ENCODE measurements at places on chromosomes 16 and 17.
A peak's percentile ranks its signal among the peaks of the same experiment; 100 is the strongest.

DNA sequence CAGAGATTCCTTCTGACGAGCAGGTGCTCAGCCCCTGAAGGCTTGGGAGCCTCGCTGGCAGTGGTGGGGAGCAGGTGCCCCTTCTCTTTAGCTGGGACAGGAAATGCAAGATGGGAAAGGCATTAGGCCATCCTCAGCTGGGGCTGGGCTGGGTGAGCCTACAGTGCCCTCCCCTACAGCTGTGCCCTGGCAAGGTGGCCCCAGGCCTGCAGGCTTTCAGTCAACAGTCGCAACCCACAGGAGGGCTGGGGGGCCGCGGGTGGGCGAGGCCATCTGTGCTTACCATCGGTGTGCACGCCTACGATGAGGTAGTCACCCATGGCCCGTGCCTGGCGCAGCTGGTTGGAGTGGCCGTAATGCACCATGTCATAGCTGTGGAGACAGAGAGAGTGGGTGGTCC, 2.0 kb downstream of the PCYT2 start:
- DNase-seq, result no peak

DNA sequence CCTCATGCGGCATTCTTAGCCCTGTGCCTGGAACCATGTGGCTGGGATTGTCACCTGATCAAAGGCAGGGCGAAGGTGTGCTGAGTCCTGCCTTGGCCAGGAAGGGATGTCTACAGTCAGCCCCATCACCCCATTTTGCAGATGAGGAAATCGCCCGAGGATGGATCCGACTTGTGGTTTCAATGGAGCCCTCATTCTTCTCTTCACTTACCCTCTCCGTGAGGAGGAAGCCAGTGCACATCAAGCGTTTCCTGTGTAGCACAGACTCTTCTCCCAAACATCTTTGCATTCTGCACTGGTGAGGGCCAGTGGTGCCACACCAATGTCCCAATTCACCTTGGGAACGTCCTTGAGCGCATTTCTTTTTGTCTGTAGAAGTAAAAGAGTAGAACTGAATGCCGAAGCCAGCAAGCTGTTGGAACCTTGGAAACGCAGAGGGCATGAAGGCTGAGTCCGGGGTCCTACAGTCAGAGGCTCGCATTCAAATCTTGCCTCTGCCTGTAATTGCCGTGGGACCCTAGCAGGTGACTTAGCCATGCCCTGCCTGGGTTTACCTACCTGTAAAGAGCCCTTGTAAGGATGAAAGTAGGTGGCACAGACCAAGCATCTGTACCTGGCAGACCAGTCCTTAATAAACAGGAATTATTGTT, 85.4 kb downstream of the IRF8 start:
- DNase-seq, result no peak

- peak; percentile 36 for DNase-seq
Measured at GRCh38 chr17:74452841-74453661, 13.4 kb upstream of the CD300A start.

- peak; percentile 23 for DNase-seq
Measured at GRCh38 chr17:66540131-66540781, 237.8 kb downstream of the PRKCA start.

GRCh38 chr17:83174362-83175118, 95.1 kb downstream of the METRNL start:
- peak; percentile 66 for DNase-seq

DNA sequence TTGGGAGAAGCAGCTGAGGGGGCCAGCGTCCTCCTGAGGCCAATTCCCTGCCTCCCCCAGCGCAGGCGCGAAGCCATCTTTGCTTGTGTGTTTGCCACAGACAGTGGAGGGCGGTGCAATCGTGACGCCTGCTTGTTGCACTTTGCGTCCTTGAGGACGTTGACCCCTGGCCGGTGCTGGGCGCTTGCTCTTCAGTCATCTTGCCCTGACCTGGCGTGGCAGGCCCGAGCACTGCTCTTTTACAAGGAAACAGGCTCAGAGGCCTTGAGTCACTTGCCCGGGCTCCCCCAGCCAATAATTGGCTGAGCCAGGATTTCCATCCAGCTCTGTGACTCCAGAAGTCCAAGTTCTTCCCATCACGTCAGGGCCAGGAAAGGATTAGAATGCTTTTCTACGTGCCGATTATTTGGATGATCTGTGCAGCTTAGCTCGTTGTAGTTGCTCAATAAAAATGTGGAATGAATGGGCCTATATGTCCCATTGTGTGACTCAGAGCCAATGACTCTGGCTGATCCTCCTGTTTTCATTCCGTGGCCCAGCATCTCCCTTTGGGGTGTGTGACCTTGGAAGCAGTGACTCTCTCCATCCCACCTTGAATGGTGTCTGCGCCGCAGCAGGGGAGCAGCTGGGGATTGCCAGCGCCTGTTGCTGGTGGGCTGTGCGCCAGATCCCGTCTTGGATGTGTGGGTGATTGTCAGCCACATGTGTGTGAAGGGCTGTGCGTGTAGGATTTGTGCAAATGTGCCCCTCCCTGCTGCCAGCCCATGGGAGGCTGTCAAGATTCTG, 214.1 kb downstream of the SEC14L1 start:
- DNase-seq, result no peak

GRCh38 chr17:77314601-77315000, 173.8 kb downstream of the SEC14L1 start:
- peak; percentile 2 for DNase-seq

GRCh38 chr17:75011401-75012095, 922 bp upstream of the MRPL58 start:
- peak; percentile 56 for DNase-seq

GRCh38 chr17:65685110-65685509, 123.7 kb upstream of the AXIN2 start:
- DNase-seq, result no peak

- no peak for DNase-seq
Measured at GRCh38 chr17:7293159-7293558, 1.3 kb downstream of the YBX2 start.

DNA sequence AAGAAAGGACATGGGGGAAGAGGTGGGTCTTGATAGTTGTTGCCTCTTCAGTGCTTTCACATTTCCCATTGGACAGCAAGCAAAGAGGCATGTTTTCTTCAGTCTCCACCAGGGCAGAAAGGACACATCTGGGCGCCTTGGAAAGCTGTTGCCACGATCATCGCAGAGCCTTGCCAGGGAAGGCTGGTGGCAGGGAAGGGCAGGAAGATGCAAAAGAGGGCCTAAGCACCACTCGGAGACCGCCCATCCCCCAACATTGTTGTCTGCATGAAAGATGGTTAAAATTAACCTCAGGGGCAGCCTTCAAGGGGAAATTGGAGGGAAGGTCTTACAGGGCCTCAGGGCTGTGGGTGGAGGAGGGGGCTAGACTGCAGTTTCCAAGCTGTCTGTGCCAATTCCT, 114.2 kb downstream of the SOX9 start:
- DNase-seq, result no peak

DNA sequence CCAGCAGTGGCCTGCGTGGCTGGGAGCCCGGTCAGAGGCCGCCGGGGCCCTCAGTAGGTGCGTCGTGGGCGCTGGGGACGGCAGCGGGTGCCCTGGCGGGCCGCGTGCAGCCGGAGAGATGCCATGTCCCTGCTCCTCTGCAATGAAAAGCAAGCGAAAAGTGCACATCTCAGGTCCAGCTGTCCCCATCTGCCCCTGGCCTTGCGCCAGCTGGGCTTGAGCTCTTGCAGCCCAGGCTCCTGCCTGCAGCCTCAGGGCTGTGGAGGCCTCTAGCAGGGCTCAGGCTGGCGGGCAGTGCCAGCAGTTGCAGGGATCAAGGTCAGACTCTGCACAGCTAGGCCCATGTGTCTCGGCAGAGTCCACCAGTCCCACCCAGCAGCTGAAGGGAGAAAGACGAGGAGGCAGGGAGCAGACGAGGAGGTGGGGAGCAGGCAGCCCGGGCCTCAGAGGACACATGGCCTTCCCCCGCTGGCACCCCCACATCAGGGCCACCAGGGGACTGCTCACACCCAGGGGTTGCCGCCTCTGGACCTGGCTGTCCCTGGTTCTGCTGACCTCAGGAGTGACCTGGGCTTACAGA, 11.2 kb downstream of the SLC16A3 start:
- DNase-seq, result no peak

DNA sequence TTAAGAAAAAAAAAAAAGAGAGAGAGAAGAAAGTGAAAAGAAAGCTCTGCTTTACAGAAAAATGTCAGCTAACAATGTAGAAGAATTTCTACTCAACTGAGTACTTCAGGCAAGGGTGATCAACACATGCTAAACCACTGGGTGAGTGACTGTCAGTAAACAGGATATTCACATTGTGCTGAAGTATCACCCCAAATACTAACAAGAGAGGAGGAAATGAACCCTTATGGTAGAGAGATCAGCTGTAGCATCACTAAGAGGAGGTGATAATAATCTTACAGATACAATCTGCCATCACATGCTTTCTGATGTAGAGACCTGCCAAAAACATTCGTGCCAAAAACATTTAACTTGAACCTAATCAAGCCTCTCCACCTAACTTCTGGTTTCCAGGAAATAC, 30.7 kb upstream of the ICAM2 start:
- no peak for DNase-seq

GRCh38 chr16:50282010-50282538, 15.7 kb downstream of the ADCY7 start:
- DNase-seq, result no peak

- DNase-seq, result no peak
Measured at GRCh38 chr16:83390759-83391158, 417.0 kb upstream of the HSBP1 start.

- peak; percentile 71 for DNase-seq
Measured at GRCh38 chr17:49494986-49495841, at the start of gene NGFR. Gene NGFR (plus strand): TSS chr17:49495293. CDS start chr17:49495418, 125 bp downstream.
